Astrocyte of the cerebellum (primary cell): ENCODE measurements at places on chromosomes 6 and 20.

- no peak for DNase-seq
Measured at GRCh38 chr6:39189915-39190544, 39.2 kb downstream of the KCNK5 start.

DNA sequence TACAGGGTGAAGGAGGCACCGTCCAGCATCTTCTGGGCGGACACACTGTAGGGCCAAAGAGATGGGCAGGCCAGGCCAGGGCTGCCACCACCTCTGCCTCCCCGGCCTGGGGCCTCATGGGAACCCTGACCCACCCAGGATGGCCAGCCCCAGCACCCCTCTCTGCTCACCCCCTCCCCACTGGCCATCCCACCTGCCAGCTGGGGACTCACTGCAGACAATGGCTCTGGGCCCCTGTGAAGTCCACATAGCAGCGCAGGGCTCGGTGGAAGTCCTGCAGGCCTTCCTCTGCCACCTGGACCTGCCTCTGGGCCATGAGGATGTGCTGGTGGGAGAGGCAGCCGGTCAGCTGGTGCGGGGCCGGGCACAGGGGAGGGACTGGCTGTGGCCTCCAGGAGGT, 3.6 kb upstream of the C20orf144 start:
- DNase-seq: no peak

GRCh38 chr20:57548177-57549058, 12.5 kb upstream of the PCK1 start:
- DNase-seq: peak; percentile 11

DNA sequence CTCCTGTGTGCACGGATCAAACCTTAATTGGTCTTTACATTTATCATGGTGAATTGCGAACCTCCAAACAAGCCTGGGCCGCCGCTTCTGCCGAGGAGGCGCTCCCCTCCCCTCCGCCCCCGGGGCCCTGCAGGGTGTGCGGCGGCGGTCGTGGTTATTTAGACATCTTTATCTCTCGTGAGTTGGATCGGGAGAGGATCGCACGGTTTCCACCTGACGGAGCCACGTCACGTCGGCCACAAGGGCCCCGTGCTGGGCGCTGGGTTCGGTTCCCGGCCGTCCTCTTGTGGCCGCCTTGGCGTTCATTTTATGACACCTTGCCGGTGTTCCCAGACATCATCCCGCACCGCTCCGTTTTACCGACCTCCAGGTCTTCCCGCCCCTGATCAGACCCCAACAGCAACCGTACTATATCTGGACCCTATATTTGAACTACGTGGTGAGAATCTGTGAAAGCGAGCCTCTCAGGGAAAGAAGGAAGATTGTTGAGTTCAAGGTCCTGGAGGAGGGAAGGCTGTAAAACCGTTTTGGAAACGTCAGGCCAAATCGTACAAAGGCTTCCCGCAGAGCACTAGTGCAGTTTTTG, 1.3 kb upstream of the CNR1 start:
- no peak for DNase-seq

DNA sequence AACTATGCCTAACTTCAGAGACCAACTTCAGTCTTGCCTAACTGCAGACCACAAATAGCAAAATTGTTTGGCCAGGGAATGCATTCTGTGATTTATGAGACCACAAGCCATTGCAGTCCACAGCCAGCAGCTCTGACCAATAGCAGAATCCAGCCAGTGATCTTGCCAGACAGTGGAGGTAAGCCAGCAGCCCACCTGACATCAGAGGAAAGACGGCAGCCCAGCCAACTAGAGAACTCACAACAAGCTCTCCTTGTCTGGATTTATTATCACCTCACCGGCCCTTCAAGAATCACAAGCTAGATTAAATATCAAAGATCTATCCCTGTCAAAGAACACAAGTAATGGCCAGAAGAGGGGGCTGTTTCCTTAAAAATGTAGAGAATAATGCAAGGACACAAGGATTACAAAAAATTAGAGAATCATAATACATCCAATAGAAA, 66.5 kb upstream of the SLC35F1 start:
- peak; percentile 71 for DNase-seq

- DNase-seq: peak; percentile 33
Measured at GRCh38 chr6:157763129-157763903, 59.7 kb upstream of the SNX9 start.
